ENCODE measurements at places on chromosomes 11 and 22. TPM values are rescaled to one million over a fixed set of nuclear protein-coding genes. Genes with fewer than 3 reads are reported as not detected.

Gene SYTL2
- 11.5 TPM for total RNA-seq

Gene SLC5A1
- 0.66 TPM for total RNA-seq

Gene ENDOD1
- total RNA-seq: 206 TPM

Gene DEUP1
- not detected for total RNA-seq

Gene FGF3
- total RNA-seq: not detected

Gene POU2AF3
- not detected for total RNA-seq

Gene SLC6A5
- total RNA-seq: not detected

Gene KIRREL3
- total RNA-seq: not detected

Gene EEF1G
- 1,183 TPM for total RNA-seq

Gene POLD3
- 26.8 TPM for total RNA-seq

Gene CCDC116
- 0.31 TPM for total RNA-seq

Gene WBP2NL
- 0.33 TPM for total RNA-seq

Gene AKIP1
- total RNA-seq: 50.2 TPM

Gene MRGPRX4
- total RNA-seq: 1.2 TPM

Gene CHCHD10
- 94.0 TPM for total RNA-seq

Gene SCGB1A1
- not detected for total RNA-seq

Gene MAJIN
- not detected for total RNA-seq

Data from mammary epithelial cell (primary cell).